RPMI8226 (cell line): ENCODE measurements at places on chromosomes 5 and 9.

DNA sequence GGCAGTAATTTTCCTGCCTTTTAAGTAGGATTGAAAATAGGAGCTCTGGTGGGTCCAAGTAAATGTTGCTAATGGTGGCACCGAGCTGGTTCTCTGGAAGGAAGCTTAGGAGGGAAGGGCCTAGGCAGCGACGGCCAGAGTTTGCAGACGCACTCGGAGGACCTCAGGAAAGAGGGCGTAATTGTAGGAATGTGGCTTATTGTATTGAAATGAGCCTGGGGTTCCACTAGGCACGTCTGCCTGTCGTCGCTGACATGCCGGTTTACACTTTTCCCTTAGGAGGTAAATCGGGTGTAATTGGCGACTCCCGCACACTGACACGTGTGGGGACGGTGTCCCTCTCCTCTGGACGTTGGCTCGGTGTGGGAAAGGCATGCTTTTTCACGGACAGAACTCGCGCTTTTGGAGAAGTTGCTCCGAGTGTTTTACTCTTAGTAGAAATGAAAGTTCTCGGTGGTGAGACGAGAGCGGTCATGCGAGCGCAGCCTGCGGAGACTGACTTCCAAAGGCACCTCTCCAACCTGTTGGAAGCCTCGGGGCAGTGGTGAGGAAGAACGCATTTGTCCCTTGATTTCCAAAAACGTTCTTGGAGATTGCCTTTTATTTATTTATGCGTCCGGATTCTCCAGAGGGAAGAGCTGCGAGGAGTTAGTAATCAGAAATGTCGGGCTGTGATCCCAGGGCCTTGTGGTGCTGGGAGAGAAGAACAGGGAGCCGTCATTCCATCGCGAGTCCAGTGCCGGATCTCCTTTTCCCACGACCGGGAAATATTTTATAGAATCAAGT is 1.3 kb downstream of the NR4A3 start:
- peak; percentile 30 for DNase-seq

DNA sequence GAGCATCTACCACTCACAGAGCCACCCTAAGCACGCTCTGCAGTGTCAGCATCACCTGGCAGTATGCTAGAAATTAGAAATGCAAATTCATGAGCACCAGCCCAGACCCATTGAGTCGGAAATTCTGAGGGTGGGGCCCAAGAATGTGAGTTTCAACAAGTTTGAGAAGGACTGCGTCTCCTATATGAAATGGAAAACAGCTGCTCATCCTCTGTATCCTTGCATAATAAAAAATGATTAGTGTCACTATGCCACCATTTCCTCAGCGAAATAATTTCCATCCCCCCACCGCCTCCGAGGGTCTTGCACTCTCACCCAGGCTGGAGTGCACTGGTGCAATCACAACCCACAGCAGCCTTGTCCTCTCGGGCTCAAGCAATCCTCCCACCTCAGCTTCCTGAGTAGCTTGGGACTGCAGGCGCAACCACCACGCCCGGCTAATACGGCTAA is 1.3 kb upstream of the IQGAP2 start:
- DNase-seq = peak; percentile 92

GRCh38 chr5:78803353-78803752 is 154.8 kb upstream of the LHFPL2 start:
- DNase-seq = no peak

- no peak for DNase-seq
Observed at GRCh38 chr9:114680259-114681001, 1.6 kb downstream of the TEX48 start.

DNA sequence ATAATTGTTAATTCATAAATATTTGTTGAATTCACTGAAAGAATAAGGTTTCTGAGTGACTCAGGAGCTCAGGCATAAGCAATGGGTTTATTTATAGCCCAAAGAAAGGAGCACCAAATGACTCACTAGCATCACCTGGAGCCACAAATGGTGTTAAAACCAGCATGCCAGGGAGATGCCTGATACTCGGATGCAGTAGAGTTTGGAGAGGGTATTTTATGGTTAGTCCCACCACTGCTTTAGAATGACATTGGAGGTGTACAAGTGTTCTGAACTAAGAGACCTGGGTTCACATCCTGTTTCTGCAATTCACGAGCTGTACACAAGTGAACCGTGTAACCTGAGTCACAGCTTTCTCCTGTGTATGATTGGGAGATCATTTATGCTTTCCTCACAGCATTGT is 25.2 kb downstream of the CCL28 start:
- DNase-seq = no peak
